NCI-H187 (cell line): ENCODE measurements at places on chromosomes 2 and 18.

GRCh38 chr2:130353291-130354138, 2.3 kb upstream of the PTPN18 start:
- DNase-seq = no peak

- no peak for DNase-seq
Measured at GRCh38 chr2:221106241-221106640, 465.9 kb downstream of the EPHA4 start.

DNA sequence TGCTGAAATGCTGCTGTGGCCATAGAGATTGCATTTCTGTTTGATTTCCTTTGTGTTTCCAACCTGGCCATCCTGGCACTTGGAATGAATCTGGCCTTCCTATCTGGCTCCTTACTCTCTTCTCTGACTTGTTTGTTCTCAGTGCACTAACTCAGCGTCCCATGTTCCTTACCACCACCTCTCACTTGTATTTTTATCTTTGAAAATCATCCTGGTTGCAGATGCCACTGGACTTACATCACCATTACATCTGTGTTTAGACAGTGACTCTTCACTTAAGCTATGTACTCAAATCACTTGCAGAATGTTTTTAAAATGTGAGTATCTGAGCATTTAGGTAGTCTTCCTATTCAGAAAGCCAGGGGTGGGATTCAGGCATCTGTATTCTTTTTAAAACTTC, 239.5 kb downstream of the WDR7 start:
- no peak for DNase-seq

GRCh38 chr18:34640276-34640675, 69.8 kb upstream of the DTNA start:
- no peak for DNase-seq
